ENCODE measurements at places on chromosomes 4 and X.

GRCh38 chr4:6616087-6616995 is 24.1 kb upstream of the MRFAP1 start:
- DNase-seq: no peak

- no peak for DNase-seq
Measured at GRCh38 chr4:1155314-1155713, 17.1 kb downstream of the SPON2 start.

DNA sequence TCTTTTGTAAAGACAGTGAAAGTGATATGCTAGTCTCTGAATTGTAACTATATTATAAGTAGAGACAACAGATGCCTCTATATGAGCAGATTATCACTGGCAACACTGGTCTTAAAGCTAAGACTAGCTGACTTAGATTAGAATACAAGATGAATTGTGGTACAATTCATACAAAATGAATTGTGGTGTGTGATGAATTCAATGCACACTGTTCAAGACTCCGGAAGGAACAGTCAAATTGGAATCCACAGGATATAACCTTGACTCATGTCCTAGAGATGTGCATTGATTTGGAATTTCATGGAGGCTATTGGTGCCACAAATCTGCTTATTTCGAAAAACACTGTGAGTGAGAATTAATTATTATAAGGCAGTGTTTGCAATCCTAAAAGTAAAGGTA is 701.8 kb downstream of the PCDH7 start:
- DNase-seq: no peak

DNA sequence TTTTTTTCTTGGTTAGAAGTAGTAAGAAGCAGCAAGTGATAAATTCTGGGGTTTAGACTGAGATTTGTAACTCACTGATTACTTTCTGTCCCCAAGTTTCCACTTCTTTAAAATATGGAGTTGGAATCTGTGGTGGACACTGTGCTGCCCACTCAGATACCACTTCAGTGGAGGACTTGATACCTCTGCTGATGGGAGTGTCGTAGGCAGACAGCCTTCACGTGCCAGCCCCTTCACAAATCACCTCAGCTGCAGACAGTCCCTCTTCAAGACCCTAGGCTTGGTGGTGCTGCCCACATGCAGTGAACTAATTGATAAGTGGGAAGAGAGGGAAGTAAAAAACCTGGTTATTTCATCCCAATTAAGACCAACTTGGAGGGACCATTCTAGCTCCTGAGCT is 139.5 kb downstream of the PDLIM5 start:
- DNase-seq: no peak

DNA sequence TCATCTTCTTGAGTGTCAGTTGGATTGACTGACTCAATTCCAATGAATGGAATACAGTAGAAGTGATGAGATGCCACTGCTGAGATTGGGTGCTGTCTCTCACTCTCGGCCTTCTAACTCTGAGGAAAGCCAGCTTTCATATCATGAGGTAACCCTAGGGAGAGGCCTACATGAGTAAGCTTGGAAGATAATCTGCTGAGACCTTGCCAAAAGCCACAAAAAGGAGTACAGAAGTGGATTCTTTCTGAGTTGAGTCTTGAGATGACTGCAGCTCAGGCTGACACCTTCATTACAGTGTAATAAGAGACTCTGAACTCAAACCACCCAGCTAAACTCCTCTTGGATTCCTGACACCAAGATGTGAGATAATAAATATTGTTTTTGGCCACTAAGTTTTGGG is 537.4 kb upstream of the MAGEB18 start:
- DNase-seq: no peak

- no peak for DNase-seq
Measured at GRCh38 chrX:123348468-123348867, 164.4 kb downstream of the GRIA3 start.

DNA sequence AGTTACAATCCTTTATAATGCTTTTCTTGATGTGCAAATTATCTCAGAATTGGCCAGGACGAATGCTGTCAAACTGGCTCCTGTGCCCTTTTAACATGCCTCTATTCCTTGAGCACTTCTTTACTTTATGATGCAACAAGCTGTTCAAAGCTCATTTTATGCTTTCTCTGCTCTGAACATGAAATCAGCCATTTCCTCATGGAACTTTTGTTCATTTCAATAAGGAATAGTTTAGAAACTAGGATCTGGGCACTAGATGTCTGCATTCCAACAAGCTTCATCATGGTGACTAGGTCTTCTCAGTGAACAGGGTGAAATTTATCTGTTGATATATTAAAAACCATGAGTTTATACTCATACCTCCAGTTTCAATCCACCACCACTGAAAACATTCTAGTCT is 87.3 kb upstream of the TEX13A start:
- no peak for DNase-seq

GRCh38 chrX:136055651-136056221 is 70.5 kb downstream of the SLC9A6 start:
- DNase-seq: peak; percentile 73

GRCh38 chr4:25986807-25987206 is 72.8 kb downstream of the SMIM20 start:
- no peak for DNase-seq

DNA sequence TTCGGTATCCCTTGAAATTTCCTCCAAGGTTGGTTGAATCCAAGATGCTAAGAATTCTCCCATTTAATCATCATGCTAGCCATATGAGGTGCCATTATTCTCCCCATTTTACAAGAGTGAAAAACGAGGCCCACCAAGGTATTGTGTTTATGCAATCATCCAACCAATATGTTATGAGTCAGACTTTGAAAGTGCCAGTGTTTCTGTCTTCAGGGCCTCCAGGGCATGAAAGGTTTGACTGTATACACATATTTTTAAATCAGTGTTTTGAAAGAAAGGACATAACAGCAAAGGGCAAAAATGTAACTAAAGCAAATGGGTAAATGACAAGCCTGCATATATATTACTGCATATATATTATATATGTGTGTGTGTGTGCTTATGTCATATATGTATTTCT is 541.2 kb upstream of the SMIM31 start:
- no peak for DNase-seq

DNA sequence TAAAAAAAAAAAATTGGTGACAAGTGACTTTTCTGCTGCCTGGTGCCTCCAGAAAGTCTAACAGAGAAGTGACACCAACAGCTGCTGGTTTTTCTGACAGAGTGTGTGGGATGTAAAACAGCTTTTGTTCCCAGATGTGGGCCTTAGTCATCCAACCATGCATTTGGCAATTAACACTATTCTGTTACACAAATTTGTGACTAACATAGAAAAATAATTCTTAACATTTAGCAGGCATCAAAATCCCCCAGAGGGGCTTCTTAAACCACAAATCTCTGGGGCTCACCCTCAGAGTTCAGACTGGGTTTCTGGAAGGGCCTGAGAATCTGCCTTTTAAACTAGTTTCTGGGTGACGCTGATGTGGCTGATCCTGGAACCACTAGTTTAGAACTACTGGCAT is 100.5 kb upstream of the PCDH7 start:
- peak; percentile 21 for DNase-seq

- peak; percentile 29 for DNase-seq
Measured at GRCh38 chr4:184471881-184472613, 2.3 kb downstream of the IRF2 start.

DNA sequence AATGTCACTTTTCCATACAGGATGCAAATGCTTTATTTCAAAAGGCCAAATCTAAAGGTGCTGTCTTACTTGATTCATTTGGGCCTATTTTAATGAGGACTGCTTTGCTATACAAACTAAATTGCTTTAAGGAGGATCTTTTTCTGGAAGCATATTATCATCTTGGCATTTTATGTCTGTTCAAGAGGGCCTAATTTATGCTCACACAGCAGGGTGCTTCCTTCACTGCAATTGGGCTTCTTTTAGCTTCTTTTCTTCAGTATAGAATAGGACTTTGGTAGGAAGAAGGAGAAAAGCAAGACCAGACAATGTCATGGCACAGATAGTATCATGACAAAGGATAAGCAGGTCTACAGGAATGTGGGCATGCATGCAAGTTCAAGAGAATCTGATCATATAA is 222.4 kb upstream of the ANKRD50 start:
- no peak for DNase-seq

- no peak for DNase-seq
Measured at GRCh38 chr4:37605843-37606565, 80.2 kb downstream of the RELL1 start.

GRCh38 chr4:40622913-40623312 is 6.8 kb downstream of the RBM47 start:
- DNase-seq: no peak

DNA sequence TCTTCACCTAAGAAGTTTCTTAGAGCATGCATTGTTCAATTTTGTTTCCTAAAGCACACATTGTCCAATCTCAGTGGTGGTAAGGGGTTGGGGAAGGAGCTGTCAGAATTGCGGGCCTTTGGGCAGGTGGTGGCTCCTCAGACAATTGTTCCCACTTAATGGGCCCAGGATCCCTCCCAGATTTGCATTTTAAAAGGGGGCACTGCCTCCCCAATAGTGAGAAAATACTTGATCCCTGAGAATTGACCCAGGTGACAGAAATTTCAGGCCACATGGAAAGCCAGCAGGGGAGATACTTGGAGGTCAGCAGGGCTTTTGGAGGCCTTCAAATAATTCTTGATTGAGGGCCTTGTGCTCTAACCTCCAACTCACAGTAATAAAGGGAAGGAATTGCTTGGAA is 217.1 kb downstream of the ZNF674 start:
- no peak for DNase-seq

GRCh38 chr4:163537114-163537513 is 42.6 kb downstream of the TMA16 start:
- DNase-seq: no peak

DNA sequence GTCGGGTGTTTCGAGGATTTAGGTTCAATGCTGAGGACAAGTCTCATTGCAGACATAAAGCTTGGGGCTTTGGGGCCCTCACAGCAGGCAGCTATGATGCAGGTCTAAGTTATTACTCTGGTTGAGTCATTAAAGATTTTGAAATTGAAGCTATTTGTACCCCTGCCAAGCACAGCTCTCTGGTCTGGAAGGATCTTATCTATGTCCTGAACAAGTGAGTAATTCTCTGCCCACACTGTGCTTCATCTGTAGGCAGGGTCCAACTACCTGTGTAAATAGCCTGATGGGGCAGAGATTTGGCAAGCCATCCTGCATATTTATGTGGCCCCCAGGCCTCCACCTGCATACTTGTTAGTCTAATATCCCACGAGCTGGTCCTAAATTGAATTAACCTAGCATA is 41.4 kb upstream of the MAGEA4 start:
- DNase-seq: no peak

- DNase-seq: no peak
Measured at GRCh38 chrX:1421433-1422134, 29.7 kb upstream of the SLC25A6 start.

DNA sequence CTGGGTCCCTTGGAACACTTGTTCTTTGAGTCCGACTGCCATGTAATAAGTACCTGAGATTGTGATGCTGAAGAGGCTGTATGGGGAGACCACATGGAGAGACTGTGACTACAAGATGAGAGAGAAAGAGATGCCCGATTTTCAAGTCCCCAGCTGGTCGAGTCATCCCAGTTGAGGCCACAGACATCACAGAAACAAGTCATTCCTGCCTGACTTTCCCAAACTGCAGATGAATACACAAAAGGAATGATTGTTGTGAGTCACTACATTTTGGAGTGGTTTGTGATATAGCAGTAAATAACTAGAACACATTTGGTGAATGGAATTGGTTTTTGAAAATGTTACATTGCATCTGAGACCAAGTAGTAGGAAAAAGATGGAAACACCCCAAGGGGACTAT is 9.0 kb upstream of the YIPF7 start:
- no peak for DNase-seq

- DNase-seq: no peak
Measured at GRCh38 chr4:81845761-81846160, 374.1 kb upstream of the RASGEF1B start.

GRCh38 chr4:7295197-7295910 is 103.0 kb downstream of the SORCS2 start:
- no peak for DNase-seq

GRCh38 chrX:149950681-149951080 is 12.4 kb upstream of the EOLA2 start:
- peak; percentile 18 for DNase-seq

DNA sequence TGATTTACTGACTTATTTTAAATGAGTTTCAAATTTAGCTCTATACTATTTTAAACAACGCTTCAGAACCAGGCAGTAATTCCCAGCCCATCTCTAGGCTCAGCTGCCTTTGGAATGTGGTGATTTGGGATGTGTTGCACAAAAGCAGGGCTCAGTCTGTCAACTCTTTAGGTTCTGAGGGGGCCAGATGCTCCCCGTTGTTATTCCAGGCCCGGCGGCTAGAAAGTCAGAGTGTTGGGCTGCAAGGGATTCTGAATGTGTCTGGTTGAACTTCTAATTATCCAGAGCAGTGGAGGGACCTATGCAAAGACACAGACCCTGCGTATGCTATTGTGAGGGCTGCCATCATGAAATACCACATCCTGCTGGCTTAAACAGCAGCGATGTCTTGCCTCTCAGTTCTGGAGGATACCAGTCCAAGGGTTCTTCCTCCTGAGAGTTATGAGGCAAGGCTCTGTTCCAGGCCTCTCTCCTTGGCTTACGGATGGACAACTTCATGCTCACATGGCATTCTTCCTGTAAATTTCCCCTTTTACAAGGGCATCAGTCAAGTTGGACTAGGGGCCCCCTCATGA is 123.2 kb upstream of the TRIM2 start:
- DNase-seq: no peak

- DNase-seq: peak; percentile 63
Measured at GRCh38 chr4:3388471-3389232, 53.1 kb upstream of the HGFAC start.

- peak; percentile 47 for DNase-seq
Measured at GRCh38 chr4:138911909-138912703, 103.5 kb upstream of the NOCT start.

GRCh38 chr4:112557676-112558411 is 41.9 kb upstream of the NEUROG2 start:
- DNase-seq: no peak

GRCh38 chr4:142345924-142346323 is 500.2 kb downstream of the INPP4B start:
- DNase-seq: no peak

GRCh38 chr4:7512428-7512827 is 77.7 kb upstream of the PSAPL1 start:
- DNase-seq: no peak

Measured in hindlimb muscle (tissue), 1 donor.